ENCODE measurements at places on chromosomes 2 and 18.

GRCh38 chr2:59314031-59314766, 1073.1 kb upstream of the FANCL start:
- no peak for DNase-seq

DNA sequence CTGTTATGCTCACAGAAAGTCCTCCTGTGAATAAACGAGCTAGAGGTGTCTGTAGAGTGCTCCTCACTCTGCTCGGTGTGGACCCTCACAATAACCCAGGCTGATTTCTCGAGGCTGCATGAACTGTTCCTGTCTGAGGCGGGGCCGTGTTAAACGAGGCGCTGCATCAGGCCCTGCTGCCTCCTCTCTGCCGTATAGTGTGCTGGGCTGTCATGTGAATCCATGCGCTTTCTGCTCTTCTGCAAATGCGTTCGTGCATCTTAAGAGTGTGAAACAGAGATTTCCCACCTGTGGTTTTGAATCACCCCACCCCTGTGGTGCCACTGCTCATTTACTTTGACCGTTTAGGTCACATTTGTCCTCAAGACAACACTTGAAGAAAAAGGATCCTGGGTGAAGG, 26.2 kb downstream of the TRAF3IP1 start:
- no peak for DNase-seq

DNA sequence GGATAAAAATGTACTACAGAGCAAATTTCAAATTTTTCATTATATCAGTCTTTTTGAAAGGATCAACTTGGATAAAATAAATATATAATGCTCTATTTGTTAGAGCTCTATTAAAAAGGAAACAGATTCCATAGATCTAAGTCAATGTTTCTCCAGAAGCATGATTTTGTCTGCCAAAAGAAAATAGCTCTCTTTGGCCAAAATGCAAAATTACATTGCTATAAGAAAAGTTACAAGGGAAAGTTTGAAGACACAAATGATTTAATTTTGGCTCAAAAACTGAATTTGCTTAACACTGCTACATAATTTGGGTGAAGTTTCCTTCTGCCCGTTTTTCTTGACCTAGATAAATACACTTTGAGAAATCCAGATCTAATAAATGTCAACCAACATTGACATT, 15.7 kb downstream of the C2orf69 start:
- no peak for DNase-seq

DNA sequence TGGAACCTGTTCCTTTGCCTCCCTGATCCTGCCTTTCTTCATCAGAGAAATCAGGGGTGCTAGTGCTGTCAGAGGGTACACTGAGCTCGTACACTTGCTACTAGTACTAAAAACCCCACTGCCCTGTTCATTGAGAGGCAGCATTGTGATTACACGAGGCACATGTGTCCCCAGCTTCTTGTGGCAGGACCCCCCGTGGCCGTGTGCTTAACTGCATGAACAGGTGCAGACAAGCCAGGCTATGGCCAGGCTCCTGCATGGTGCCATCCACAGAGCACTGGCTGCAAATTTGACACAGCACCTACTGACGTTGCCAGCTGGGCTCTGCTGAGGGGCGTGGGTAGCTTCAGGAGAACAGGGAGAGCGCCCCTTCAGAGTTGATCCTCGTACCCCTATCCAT, 248.4 kb downstream of the GLI2 start:
- no peak for DNase-seq

- DNase-seq = no peak
Measured at GRCh38 chr18:10140461-10141282, 226.9 kb downstream of the VAPA start.

GRCh38 chr2:168600949-168601348, 144.9 kb downstream of the CERS6 start:
- DNase-seq = no peak

Measured in stimulated activated CD4-positive, alpha-beta T cell treated with anti-CD3 and anti-CD28 coated beads, Interleukin-1b, Interleukin-23, amount 100 ng/mL, for 1 hour (primary cell).